ENCODE measurements at places on chromosomes 12 and 14. TPM values are rescaled to one million over a fixed set of nuclear protein-coding genes. Genes with fewer than 3 reads are reported as not detected.

Gene P3H3
- total RNA-seq: 0.93 TPM

Gene IRAK3
- total RNA-seq: 0.04 TPM

Gene CBLN3
- total RNA-seq: 6.7 TPM

Gene TMCC3
- total RNA-seq: 9.4 TPM

Gene TUBA1A
- total RNA-seq: 159 TPM

Gene IL23A
- total RNA-seq: 12.7 TPM

Gene PLEKHG7
- 0.29 TPM for total RNA-seq

Gene KCNC2
- not detected for total RNA-seq

Gene PPFIBP1
- total RNA-seq: 14.6 TPM

Gene NEMP1
- 85.2 TPM for total RNA-seq

Gene DEPDC4
- total RNA-seq: 3.4 TPM

Gene INHBC
- 0.36 TPM for total RNA-seq

Gene TTC9
- total RNA-seq: 14.1 TPM

Gene GTF2A1
- total RNA-seq: 69.8 TPM

Gene FGFR1OP2
- total RNA-seq: 42.4 TPM

Gene SLC24A4
- not detected for total RNA-seq

Gene LRP1-AS
- total RNA-seq: not detected

Gene AICDA
- 38.5 TPM for total RNA-seq

Gene RD3L
- not detected for total RNA-seq

Gene CDCA3
- total RNA-seq: 151 TPM

Gene DEGS2
- total RNA-seq: 14.6 TPM

Gene AHNAK2
- total RNA-seq: 0.09 TPM

Gene ACVRL1
- not detected for total RNA-seq

Gene IL26
- not detected for total RNA-seq

Gene SERPINA10
- not detected for total RNA-seq

Gene ATP23
- 27.5 TPM for total RNA-seq

Gene ACRBP
- 9.4 TPM for total RNA-seq

Gene NDRG2
- total RNA-seq: not detected

Gene MIP
- total RNA-seq: not detected

Gene MYH7
- total RNA-seq: not detected

Gene HOXC11
- 3.8 TPM for total RNA-seq

Gene L3HYPDH
- 36.6 TPM for total RNA-seq

Gene DMAC2L
- 31.3 TPM for total RNA-seq

Gene KLRK1
- total RNA-seq: 35.4 TPM

Gene MYBPC1
- total RNA-seq: not detected

Gene LMNTD1
- not detected for total RNA-seq

Gene CLEC1A
- not detected for total RNA-seq

Gene PTHLH
- total RNA-seq: not detected

Gene AP5M1
- total RNA-seq: 50.4 TPM

Gene ADAMTS20
- total RNA-seq: not detected

Gene CATSPERB
- total RNA-seq: not detected

Gene ADCY4
- 3.4 TPM for total RNA-seq

Gene ACSM4
- not detected for total RNA-seq

Gene BCL2L14
- not detected for total RNA-seq

Gene CMKLR1
- not detected for total RNA-seq

Gene MYF6
- not detected for total RNA-seq

Gene PYGL
- total RNA-seq: 3.3 TPM

Gene PLBD1
- 0.61 TPM for total RNA-seq

Gene C12orf50
- 0.08 TPM for total RNA-seq

Gene USP44
- 4.2 TPM for total RNA-seq

Gene DIO2
- not detected for total RNA-seq
